CD4-positive, alpha-beta T cell (primary cell): ENCODE measurements at places on chromosomes 6 and 20. TPM values are rescaled to one million over a fixed set of nuclear protein-coding genes. Genes with fewer than 3 reads are reported as not detected.

- DNase-seq: no peak
Measured at GRCh38 chr6:46246081-46246480, 75.3 kb upstream of the ENPP5 start.

GRCh38 chr6:150177952-150178520, 35.2 kb downstream of the PPP1R14C start:
- no peak for DNase-seq

DNA sequence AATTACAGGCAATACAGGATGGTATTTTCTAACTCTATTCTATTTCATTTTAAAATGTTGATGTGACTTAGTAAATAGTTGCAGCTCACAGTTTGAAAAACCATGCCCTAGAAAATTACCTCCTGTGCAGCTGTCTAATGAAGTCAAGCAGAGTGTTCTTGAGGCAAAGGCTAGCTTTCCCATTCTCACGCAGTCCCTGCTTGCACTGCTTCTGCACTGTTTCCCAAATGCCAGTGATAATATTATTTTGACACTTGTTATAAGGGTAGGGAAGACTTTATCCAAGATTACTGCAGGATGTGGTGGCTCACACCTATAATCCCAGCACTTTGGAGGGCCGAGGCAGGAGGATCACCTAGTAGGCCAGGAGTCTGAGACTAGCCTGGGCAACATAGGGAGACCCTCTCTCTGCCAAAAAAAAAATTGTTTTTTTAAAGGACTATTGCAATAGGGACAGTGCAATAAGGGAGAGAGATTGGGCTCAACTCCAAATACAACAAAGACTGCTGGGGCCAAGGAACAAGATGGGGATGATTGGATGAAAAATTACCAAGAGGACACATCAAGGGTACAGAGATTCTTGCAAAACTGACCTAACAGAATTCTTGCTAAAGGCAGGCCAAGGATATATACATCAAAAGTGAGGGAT, 196.1 kb downstream of the LY86 start:
- DNase-seq: no peak

GRCh38 chr6:155177363-155177961, 86.4 kb upstream of the CLDN20 start:
- DNase-seq: peak; percentile 57

DNA sequence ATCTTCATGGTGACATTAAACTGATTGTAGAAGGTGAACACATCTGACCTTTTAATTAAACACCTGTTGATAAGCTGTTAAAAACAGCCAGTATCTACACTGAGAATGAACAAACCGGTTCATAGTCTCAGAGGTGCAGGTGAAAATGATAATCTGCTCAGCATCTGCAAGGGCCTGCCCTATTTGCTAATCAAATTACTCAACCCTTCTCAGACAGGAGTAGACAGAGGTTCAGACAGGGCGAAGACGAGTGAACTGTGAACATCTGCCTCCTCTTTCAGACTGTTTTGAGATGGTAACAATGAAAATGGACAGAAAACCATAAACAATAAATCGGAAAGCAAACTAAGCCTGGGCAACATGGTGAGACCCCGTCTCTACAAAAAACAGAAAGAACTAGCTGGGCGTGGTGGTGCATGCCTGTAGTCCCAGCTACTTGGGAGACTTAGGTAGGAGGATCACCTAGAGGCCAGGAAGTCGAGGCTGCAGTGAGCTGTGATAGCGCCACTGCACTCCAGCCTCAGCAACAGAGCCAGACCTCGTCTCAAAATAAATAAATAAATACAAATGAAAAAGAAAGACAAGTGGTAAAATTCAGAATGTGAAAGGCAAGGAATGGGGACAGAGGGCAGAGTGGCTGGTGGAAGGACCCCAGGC, 55.9 kb downstream of the NINL start:
- DNase-seq: no peak

GRCh38 chr6:20213271-20213798, 1.1 kb upstream of the MBOAT1 start:
- DNase-seq: no peak

The FNDC1 gene
- total RNA-seq: not detected
